ENCODE measurements at places on chromosomes 11 and 22.

DNA sequence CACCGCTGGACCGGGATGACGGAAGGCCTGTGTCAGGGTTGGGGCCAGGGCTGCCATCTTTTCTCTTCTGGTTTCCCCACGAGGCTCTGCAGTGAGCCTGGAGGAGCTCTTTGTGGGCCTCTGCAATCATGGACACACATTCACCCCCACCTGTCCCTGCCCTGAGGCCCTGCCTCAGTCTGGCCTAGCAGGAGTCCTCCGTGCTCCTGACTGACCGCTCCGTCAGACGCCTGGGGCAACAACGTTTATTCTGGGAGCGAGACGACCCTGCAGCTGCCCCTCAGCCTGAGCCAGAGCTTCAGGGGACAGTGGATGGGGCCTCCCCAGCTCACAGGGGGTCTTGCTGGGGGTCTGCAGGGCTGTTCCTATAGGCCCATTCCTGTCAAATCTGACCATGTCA is 8.2 kb upstream of the MYEOV start:
- DNase-seq: no peak

DNA sequence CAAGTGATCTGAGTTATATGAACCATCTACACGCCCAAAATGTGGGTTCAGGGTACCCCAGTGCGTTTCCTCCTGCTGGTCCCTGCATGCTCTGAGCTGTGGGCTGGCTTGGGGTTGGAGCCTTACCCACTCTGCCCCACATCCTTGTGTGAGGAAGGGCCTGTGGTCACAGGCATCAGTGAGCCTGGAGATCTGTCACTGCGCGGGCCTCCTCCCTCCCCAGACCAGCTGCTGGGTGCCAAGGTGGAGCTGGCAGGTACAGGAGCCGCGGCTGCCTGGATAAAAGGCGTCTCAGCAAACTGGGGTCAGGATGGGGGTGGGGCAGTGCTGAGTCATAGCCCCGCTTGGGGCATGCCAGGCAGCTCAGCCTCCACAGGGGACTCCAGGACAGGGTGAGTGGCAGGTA is 17.9 kb downstream of the GNAZ start:
- DNase-seq: no peak

DNA sequence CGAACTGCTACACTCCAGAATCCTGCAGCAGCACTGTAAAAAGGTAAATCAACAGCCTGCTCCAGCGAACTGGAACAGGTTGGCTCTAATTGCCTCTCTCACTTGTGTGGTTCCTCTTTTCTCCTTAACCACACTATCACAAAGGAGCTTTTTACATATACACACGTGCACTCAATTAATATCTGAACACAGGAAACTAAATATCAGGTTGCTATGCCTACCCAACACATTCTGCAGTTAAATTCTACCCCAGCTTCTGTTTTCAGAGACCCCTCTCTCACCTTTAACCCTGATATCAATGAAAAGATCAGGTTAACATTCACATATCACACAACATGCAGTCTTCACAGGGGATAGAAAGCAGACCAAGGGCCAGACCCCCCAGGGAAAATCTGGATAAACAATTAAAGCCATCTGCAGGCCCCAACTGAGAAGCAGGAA is 11.0 kb downstream of the RBFOX2 start:
- peak; percentile 92 for DNase-seq

GRCh38 chr22:32668254-32669094 is 133.0 kb upstream of the TIMP3 start:
- no peak for DNase-seq

DNA sequence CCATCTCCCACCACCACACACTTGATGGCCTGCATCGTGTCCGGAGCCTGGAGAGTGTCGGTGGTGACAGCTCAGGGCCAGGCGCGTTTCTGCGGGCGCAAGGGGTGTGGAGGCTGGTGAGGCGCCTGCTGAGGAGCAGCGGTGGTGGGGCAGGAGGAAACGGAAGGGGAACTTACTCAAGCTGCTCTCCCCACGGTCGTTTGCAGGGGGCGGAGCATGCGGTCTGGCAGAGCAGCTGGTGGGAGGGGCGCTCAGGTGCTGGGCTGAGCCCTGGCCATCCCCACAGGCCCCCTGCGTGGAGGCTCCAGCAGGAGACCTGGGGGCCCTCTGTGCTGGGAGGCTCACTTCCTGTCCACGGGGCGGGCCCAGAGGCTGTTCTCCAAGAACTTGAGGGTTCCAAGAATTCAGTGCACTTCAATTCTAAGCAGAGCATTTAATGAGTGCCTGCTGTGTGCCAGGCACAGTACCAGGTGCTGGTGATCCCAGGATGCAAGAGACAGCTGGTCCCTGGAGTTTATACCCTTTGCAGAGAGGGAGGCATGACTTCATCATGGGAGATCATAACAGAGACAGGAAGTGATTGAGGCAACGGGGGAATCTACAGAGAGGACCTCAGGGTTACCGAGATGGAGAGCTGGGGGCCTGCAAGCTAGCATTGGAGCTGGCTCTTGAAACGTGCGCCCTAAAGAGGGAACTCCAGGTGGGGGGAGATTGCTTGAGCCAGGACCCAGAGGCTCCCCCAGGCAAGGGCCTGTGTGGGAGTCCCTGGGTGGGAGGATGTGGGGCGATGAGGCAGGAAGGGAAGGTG is at the start of gene RAC2:
Gene RAC2, minus strand, starts transcription at position 156 of the 808 bp plus-strand sequence. Its CDS starts 121 bp downstream, at position 35.
- DNase-seq: peak; percentile 96

GRCh38 chr11:76799066-76799804 is 16.1 kb downstream of the TSKU start:
- peak; percentile 68 for DNase-seq

GRCh38 chr22:34105461-34106062 is 185.3 kb upstream of the LARGE1 start:
- no peak for DNase-seq

- no peak for DNase-seq
These were observed 31.9 kb downstream of the RASSF10 start for GRCh38 chr11:13040969-13041561.

Measured in Kasumi-1 (cell line).